ENCODE measurements at places on chromosomes 6 and 20. TPM values are rescaled to one million over a fixed set of nuclear protein-coding genes. Genes with fewer than 3 reads are reported as not detected.

The GNAS-AS1 gene
- total RNA-seq: not detected

The VSX1 gene
- not detected for total RNA-seq

The ADGRF4 gene
- not detected for total RNA-seq

The SEMG1 gene
- not detected for total RNA-seq

The C20orf202 gene
- not detected for total RNA-seq

The CD93 gene
- total RNA-seq: 394 TPM

The ULBP3 gene
- total RNA-seq: 12.5 TPM

The NKX2-4 gene
- total RNA-seq: not detected

The KHDC1L gene
- total RNA-seq: not detected

The KIAA1586 gene
- total RNA-seq: 4.9 TPM

The OLIG3 gene
- not detected for total RNA-seq

The ENPP3 gene
- total RNA-seq: not detected

The PRDM13 gene
- total RNA-seq: not detected

The TPX2 gene
- total RNA-seq: 111 TPM

The BPIFB1 gene
- not detected for total RNA-seq

The IMPG1 gene
- not detected for total RNA-seq

All from mammary microvascular endothelial cell (primary cell).